Fibroblast of mammary gland (primary cell): ENCODE measurements at places on chromosomes 16 and 17.

DNA sequence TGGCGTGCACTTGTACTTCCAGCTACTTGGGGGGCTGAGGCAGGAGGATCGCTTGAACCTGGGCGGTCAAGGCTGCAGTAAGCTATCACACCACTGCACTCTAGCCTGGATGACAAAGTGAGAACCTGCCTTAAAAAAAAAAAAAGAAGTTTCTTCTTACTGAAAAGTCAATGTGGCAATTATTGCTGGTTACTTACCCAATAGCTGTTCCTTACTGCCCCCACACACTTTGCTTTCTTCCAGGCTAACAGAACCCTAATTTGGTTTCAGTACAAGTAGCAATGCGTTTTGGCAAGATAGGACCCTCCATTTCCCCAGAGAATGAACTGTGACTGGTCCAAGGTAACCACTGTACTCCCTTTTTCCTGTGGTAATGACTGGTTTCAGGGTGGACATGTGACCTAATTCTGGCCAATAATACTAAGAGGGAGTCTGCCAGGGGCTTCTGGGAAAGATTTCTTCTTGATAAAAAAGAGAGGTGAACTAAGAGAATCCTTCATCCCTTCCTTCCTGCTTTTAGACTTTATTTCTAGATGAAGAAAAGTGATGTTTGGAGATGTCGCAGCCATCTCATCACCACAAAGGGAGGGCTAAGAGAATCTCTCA, 58.8 kb upstream of the MSI2 start:
- DNase-seq, result no peak

- DNase-seq, result no peak
Observed at GRCh38 chr16:53744449-53744848, 40.5 kb downstream of the FTO start.

GRCh38 chr17:18246880-18247612, 11.5 kb downstream of the FLII start:
- DNase-seq, result peak; percentile 44

DNA sequence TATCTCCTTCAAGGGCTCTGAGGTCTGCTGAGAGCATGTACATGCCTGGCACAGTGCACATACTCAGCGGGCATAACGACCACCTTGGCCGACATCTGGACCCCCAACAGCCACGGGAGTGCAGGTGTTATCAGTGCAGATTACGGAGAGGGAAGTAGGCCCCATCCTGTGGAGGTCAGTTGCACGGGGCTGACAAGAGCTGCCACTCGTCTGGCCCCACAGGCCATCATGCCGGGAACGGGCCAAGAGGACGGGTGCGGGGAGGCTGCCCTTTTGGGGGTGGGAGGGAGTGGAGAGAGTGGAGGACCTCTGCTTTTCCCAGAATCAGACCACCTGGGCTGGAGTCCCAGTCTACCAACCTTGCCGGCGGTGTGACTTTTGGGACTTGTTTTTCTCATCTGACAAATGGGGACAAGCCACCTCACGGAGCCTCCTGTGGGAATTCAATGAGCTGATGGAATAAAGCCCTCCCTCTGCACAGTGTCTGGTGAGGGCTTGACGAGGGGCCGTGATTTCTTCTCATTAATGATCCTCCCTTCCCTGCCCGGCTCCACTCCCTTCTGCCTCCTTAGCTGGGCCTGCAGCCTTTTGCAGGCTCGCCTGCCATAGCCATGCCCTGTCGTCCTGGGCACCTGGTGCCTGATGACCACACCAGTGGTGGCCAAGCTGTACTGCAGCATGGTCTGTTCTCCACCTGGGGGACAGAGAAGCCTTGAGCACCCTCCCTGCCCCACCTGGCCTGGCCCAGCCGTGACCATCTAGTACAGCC, 4.6 kb downstream of the PRSS33 start:
- DNase-seq, result no peak

DNA sequence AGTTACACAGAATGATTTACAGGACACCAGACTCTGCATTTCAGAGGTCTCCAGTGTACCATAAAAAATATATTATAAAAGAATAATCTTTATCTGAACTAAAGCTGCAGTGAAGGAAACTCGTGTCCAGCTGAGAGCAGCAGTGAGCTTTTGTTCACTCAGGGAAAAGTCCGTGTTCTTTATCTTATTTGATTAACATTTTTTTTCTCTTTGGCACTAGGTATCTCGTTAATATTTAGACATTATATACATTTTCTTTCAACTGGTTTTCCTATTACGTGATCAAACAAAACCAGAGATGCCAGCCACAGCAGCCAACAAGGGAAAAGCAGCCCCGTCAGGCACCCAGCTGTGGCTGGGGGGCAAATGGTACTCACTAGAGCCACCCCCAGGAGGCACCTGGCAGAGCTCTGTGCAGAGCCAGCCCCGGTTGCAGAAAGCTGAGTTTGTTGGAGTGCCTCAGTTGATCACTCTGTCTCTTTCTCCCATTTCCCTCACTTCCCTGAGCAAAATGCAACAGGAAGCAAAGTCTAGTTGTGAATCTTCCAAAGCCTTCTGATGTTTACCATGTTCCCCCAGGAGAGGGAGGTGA, 1.1 kb upstream of the HS3ST4 start:
- no peak for DNase-seq

DNA sequence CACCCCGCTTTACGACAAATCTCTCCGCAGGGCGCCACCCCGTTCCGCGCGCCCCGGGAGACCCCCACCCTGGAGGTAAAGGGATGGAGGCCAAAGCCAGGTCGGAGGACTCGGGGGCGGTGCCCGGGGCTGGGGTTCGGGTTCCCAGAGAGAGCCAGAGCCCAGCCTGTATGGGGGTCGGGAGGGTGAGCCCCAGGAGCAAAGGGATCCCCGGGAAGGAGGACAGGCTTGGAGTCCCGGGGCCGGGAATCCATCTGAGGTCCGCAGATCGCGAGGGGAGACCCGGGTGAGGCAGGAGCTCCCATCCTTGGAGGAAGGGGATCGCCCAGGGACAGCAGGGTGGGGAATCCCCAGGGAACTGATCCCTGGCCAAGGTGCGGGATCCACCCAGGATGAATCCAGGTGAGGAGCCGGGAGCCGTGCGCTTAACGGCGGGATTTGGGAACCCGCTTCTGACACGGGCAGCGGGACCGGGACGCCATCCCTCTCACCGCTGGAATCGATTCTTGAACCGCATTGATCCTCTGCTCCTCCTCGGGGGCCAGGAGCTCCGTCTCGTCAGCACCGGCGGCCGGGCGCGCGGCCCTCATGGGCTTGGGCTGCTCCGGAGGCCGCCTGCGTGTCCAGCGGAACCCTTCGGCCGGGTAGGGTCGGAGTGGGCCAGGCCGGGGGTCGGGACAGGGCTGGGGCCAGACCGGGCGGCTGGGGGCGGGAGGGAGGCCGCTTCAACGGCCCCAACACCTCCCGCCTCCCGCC, at the start of gene MMD:
TSS of gene MMD (minus strand) at position 657 of the 756 bp plus-strand sequence. CDS start at position 517, 140 bp downstream.
- no peak for DNase-seq

GRCh38 chr17:1460233-1460632, 4.2 kb upstream of the CRK start:
- peak; percentile 21 for DNase-seq

DNA sequence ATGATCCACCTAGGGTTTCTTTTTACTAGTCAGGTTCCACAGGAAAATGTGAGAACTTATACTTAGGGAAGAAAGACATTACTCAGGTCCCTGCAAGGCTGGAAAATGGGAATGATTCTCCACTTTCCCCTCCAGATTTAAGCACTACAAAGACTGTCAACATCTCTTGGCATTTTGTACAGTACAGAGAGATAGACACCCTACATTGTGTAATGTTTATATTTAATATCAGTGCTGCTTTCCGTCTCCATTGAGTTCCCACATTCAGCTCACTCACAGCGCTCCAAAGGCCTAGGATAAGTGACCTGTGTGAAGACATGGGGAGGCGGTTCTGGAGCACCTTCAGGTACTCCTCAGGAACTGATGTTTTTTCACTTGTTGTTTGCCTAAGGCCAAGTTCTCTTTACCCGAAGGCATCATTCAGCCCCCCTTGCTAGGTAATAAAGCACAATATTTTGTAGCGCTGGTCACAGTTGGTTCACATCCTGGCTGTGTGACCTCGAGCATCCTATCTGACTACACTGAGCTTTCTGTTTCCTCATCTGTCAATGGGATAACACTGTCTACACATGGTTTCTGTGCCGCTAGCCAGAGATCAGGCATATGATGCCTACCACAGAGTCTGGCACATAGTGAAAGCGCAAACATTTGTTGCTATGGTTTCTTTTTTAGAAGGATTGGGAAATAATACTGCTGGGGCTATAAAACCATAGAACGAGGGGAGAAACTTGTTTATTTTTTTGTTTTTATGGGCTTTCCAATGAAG, 226.6 kb downstream of the ZFHX3 start:
- no peak for DNase-seq

DNA sequence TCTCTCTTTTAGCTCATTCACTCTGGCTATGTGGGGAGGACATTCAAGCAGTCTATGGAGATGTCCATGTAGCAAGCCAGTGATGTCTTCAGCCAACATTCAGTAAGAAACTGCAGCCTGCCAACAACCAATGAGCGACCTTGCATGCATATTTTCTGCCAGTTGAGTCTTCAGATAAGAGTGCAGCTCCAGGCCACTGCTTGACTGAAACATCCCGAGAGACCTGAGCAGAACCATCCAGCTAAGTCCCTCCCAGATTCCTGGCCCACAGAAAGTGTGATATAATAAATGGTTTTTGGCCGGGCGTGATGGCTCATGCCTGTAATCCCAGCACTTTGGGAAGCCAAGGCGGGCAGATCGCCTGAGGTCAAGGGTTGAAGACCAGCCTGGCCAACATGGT, 10.5 kb upstream of the C17orf58 start:
- DNase-seq, result peak; percentile 4

GRCh38 chr16:29903590-29903989, 3.3 kb downstream of the ASPHD1 start:
- DNase-seq, result no peak

DNA sequence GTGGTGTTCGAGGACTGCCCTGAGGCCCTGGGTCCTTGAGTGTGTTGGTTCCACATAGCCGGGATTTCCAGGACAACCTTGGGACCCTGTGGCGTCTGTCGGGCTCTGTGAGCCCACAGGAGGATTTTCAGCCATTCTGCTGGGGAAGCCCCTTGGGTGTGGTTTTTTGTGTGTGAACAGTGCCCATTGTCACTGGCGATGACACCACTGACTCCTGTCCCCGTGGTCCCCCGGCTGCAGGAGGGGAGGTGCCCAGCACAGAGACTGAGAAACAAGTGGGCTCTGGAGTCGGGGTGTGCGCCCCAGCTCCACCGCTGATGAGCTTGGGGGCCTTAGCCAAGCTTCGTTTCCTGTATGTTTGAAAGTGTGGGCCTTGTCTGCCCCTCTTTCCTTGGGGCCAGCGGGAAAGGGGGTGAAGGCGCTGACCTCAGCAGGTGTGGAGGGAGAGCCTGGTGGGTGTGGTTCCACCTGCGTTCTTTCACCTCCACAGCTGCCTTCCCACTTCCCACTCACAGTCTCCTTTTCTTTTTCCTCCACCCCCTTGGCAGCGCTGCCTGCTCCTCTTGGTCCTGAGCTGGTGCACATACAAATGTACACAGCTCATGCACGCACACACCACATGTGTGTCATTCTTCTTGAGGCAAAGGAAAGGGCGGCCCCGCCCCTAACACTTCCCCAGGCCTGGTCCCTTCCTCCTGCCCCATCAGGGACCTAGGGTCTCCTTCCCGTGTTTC, 16.1 kb downstream of the MGRN1 start:
- DNase-seq, result no peak

- DNase-seq, result peak; percentile 35
Observed at GRCh38 chr17:57121308-57122042, 36.4 kb downstream of the AKAP1 start.

DNA sequence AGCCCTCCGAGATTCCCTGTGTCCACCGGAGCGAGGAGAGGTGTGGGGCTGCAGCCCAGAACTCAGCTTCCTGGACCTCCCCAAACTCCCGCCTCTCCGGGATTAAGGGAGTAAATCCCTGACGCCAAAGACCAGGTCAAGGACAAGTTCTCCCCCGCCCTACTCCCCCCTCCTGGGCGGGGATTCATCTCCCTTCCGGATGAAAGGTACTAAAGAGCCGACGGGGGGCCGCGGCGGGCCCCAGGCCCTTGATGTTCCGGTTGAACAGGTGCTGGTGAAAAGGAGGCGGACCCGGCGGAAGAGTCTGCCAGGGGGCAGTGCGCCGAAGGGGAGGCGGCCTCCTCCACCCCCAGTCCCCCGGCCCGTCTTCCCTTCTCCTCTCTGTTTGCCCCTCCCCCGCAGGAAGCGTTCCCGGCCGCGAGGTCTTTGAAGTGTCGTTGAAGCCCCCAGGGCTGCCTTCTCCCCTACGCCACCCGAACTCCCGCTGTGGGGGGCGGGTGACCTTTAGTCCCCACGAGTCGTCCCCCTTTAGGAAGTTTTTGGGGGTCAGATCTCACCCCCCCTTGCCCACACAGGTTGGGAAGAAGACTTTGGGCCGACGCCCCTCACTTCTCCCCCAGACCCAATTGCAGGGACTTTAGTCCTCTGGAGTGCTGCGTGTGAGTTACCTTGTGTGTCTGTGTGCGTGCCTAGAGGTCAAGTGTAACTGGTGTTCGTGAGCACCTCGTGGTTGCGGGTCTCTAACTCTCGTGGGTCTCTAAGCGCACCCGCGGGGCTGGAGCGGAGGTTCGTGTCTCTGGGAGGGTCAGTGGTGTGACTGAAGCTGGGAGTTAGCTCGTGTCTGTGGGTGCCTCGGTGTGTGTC, 1.1 kb upstream of the MLLT6 start:
- peak; percentile 26 for DNase-seq

- peak; percentile 53 for DNase-seq
Observed at GRCh38 chr17:5706577-5707210, 122.4 kb upstream of the NLRP1 start.
